Activated CD8-positive, alpha-beta memory T cell treated with anti-CD3 and anti-CD28 coated beads for 1 hour (primary cell): ENCODE measurements at places on chromosomes 6 and 20.
A peak's percentile ranks its signal among the peaks of the same experiment; 100 is the strongest.

GRCh38 chr20:44264287-44264686 is 17.2 kb downstream of the GDAP1L1 start:
- DNase-seq = no peak

DNA sequence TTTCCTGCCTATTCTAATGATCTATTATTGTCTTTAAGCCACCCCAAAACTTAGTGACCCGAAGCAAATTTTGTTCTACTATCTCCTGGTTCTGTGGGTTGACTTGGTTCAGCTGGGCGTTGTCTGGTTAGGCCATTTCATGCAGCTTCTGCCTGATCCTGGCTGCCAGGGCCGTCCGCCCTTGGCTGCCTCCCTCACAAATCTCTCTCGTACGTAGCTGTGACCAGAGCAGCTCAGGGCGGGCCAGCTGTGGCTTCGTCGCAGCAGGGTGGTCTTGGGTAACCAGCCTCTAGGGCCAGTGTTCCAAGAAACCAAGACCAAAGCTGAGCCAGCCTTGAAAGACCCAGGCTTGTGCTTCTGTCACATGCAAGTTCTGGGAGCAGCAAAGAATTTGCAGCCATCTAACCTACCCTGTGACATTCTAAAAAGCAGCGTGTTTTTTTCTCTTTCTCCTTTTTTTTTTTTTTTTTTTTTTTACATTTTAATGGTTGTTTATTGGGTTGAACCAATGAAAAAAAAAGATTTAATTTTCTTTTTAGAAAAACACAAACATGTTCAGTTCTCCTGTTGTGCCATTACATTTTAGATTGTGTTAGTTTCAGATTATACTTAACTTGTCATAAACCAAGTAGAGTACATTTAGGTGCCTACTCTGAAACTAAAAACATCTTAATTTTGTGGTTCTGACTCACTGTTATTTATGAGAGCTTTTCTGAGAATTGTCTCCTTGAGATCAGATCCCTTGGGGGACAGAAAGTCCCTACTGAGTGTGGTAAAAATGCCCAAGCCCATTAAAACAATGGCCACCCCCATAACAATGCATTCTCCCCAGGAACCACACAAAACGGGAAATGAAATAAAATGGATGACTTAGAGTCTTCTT is 83.9 kb downstream of the ZDHHC14 start:
- no peak for DNase-seq

- no peak for DNase-seq
Measured at GRCh38 chr20:48676795-48677460, 150.9 kb downstream of the PREX1 start.

- no peak for DNase-seq
Measured at GRCh38 chr6:127717384-127717783, 140.4 kb downstream of the C6orf58 start.

DNA sequence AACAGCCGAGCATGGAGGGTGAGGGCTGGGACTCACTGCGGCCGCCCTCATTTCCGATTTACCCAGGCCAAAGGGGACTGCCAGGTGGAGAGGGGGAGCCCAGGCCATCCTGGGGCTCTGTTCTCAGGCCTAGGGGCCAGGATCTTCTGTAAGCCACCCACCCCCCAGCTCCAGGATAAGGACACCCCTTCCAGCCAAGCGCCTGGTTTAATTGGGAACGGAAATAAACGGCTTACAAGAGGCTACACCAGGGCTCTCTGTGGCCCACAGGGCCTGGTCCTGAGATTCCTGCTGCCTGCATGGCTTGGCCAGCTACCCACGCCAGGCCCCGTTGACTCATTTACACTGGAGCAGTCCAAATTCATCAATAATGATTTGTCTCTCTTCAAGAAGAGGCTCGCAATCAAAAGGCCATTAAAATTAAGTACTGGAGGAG is 68.1 kb upstream of the TOP1 start:
- DNase-seq = no peak

DNA sequence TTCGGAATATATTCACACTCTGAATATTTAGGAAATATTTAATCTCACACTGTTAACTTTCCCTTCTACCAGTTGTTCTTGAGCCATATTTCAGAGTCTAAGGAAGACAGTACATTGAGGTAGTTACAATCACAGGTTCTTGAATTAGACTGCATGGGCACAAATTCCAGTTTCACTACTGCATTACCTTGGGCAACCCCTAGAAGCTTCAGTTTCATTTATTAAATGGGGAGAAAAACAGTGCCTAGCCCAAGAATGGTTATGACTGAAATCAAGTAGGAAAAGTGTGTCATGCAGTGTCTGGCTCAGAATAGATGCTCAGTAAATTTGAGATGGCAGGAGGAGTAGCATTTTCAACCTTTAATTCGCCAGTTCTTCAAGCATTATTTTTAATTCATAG is 124.5 kb upstream of the SAMD5 start:
- DNase-seq = no peak

DNA sequence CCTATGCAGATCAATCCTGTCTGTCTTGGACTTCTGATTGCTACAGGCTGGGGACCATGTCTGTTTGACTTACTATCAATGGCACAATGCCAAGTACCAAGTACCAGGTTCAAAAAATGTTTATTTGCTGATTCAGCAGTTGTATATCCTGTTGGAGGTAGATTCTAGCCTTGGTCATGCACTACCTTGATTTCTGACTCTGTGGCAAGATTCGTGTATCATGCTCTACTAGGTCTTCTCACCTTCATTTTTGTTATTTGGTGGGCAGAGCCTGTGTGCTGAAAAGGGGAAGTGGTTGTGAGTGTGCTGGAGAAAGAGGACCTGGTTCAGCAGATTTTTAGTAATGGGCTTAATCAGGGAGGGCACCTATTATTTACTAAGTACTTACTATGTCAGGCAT is 192.4 kb upstream of the MYLIP start:
- no peak for DNase-seq

DNA sequence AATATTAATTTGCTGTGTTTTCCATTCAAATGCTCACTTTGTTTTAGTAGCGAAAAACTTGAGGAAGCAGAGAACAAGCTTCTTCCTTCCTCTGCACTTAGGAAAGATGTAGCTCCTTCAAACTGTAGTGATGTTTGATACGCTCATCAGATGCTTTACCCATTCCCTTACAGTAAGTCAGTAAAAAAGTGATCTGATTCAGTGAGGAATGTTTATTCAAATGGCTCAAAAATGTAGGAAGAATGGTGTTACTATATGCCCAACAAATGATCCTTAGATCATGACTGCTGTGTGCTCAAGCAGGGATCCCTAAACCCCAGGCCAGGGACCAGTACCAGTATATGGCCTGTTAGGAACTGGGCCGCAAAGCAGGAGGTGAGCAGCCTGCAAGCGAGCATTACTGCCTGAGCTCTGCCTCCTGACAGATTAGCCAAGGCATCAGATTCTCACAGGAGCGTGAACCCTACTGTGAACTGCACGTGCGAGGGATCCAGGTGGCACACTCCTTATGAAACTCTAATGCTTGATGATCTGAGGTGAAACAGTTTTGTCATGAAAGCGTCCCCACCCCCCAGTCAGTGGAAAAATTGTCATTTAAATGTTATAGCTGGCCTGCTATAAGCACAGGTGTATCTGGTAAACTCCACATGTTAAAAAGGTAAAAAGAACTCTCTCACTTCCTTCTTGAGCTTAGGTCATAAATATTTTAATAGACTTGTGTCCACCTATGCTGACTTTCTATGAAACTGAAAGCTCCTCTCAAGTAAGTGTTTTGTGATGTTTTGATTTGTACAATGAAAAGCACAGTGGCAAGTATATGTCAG is 187.2 kb downstream of the FOXC1 start:
- no peak for DNase-seq

- DNase-seq = peak; percentile 18
Measured at GRCh38 chr6:133983099-133983939, 30.3 kb downstream of the TBPL1 start.

- DNase-seq = no peak
Measured at GRCh38 chr20:375265-375889, 5.2 kb upstream of the TRIB3 start.

- no peak for DNase-seq
Measured at GRCh38 chr6:138869398-138869797, 73.5 kb downstream of the ECT2L start.

- DNase-seq = no peak
Measured at GRCh38 chr6:149080511-149080910, 237.0 kb upstream of the TAB2 start.

GRCh38 chr6:34695729-34696188 is 808 bp downstream of the ILRUN start:
- DNase-seq = no peak

DNA sequence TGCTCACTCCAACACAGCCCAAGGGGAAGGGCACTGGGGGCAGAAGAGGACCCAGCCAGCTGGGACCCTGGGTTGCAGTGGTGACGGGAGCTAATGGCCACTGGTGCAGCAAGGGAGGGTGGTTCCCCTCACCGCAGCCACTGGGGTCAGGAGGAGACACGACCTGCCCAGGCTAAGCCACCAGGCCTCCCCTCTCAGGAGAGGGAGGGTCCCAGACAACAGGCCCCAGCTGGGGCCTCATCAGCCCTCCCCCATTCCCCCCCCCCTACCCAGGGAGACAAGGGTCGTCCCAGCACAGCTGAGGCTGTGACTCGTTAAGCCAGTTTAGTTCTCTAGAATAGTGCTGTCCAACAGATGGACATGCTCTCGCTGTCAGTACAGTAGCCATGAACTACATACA is 17.3 kb upstream of the MATN4 start:
- no peak for DNase-seq

DNA sequence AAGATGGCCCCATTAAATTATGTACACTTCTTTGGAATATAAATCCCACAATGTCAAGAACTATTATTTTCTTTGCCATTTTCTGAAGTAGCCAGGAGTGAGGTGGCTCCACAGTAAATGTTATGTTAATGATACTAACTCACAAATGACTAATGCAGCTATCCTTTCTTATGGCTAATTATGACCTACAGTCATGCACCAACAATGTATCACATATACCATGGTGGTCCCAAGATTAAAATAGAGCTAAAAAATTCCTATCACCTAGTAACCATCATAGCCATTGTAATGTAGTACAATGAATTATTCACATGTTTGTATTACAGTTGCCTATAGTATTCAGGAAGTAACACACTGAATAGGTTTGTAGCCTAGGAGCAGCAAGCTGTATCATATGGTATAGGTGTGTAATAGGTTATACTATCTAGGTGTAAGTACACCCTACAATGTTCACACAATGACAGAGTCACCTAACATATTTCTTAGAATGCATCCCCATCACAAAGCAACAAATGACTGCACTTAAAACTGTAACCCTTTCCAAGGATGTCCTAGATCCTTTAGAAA is 15.3 kb downstream of the ECHDC1 start:
- DNase-seq = no peak

GRCh38 chr6:161104966-161105365 is 113.4 kb downstream of the MAP3K4 start:
- DNase-seq = no peak

GRCh38 chr20:36181934-36182603 is 27.5 kb downstream of the EPB41L1 start:
- DNase-seq = no peak

DNA sequence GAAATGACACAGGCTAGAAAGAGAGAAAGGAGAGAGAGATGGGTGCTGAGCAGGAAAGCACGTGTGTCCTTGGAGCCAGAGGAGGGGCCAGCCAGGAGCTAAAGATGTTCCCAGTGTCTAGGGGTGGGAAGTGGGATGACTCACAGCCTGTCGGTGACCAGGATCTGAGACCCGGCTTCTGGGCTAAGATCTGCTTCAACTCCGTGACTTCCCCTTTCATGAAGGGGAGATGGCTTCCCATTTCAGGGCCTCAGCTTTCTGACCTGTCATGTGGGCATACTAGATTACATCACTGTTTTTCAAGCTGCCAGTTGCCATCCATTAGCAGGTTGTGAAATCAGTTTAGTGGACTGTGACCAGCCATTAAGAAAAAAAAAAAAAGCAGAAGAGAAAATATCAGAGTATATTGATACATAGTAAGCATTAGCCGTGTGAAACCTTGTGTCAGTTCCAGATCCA is 5.4 kb downstream of the TGM3 start:
- no peak for DNase-seq

- DNase-seq = peak; percentile 17
Measured at GRCh38 chr20:325889-326644, 715 bp downstream of the SOX12 start.

GRCh38 chr6:106161311-106161874 is 75.3 kb downstream of the PRDM1 start:
- DNase-seq = no peak

DNA sequence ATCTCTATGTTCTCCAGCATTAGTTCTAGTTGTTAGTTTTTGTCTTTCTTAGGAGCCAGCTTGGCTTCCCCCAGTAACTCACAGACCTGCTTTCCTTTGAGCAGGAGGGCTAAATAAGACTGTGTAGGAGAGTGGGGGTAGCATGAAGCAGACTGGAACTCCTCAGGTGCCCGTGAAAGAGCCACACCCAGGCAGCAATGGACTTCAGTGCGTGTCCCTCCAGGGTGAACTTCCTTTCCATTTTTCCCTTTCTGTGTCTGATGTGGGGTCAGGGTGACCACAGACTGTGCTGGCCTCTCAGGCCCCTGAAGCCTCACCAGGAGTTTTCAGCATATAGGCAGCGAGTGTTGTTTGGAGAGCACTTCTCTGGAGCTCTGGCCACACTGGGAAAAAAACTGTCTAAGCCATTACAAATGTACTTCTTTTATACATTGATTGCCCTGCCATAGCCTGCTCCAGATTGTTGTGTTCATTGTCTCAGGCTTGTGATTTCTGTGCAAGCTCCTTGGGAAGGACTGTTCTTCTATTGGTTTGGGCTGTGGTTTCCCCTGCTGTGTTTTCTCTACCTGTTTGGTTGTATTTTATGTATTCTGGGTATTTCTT is 55.7 kb downstream of the SH3BGRL2 start:
- no peak for DNase-seq

DNA sequence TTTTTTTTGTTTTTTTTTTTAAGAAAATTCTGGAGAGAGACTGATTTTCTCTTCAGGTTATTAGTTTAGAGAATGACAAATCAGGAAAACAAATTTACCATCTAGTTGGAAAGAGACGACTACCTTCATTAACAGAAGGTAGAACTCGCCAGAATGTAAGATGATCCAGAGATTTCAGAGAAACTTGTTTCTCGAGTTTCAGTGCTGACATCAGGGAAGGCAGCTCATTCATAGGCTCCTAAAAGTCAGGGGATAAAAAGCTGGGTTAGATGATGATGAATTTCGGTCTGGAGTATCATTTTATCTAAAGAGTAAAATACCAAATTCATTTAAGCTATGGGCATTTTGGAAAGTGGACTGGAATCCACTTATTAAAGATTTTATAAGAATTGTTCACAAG is 27.9 kb downstream of the ZNF334 start:
- DNase-seq = no peak

DNA sequence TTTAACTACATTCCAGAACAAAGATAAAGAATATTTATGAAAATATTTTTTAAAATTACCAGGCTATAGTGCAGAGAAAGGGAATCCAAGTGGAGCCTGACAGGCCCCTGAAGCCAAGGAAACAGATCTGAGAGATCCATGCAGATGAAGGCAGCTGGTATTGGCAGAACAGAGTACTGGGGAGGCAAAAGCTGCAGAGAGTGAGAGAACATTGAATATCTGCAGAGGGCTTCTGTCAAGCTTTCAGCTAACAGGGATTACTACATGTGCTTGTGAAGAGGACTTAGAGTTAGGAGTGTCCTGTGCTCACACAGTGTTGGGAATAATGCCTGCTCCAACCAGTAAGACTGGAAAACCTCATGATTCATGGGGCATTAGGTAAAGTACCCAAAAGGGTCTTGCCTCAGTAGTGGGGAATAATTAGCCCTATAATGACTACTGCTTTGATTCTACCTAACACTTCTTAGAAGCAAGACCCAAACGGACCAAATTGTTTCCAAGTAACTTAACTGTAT is 657.2 kb downstream of the DHX35 start:
- DNase-seq = no peak
